Activated CD4-positive, alpha-beta T cell treated with anti-CD3 and anti-CD28 coated beads, Interleukin-2, Interleukin-4, amounts not matched to agents 100 ng/mL and 50 ng/mL, durations not matched to agents 16 hours and 8 hours (primary cell): ENCODE measurements at places on chromosomes 1 and 21.

DNA sequence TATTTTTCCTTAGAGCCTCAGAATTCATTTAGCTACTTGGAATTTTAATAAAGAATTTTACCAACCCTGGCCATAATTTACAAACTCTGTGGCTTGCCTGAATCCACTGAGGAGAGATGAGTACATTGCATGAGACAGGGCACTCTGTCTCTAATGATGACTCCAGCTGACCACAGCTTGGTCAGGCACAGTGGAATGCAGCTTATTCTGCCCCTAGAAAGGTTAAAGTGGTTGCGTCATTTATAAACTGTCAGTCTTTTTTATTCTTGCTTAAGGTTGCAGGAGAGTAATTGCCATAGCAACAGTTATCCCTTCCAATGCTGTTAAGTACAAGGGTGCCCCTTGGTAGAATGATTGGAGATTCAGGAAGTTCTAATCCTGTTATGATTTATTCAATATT, 28.3 kb downstream of the PDE4B start:
- no peak for DNase-seq

GRCh38 chr1:37556712-37557196, at the start of gene DNALI1:
DNALI1 (plus strand) TSS chr1:37556940; CDS start chr1:37556995, 55 bp downstream.
- DNase-seq, result peak; percentile 33

DNA sequence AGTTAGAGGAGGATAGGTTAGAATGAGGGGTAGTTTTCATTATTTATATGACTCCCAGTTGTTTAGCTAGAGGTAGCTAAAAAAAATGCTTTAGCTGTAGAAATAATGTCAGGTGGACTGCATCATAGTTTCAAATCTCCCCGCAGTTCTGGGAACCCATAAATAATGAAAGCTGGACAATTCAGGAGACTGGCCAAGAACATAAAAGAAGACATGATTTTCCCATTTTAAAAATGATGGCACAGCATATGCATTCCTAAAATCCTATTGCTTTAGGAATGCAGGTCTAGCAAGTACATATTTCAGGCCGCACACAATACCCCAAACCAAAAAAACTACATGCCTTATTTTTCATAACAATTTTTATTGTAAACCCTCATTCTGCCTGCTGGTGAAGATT, 143.3 kb downstream of the CTH start:
- no peak for DNase-seq

- no peak for DNase-seq
Measured at GRCh38 chr1:64599242-64599641, 129.3 kb downstream of the CACHD1 start.

- no peak for DNase-seq
Measured at GRCh38 chr1:230414102-230414501, 12.0 kb downstream of the PGBD5 start.

- DNase-seq, result no peak
Measured at GRCh38 chr1:60664086-60664625, 418.2 kb upstream of the NFIA start.

DNA sequence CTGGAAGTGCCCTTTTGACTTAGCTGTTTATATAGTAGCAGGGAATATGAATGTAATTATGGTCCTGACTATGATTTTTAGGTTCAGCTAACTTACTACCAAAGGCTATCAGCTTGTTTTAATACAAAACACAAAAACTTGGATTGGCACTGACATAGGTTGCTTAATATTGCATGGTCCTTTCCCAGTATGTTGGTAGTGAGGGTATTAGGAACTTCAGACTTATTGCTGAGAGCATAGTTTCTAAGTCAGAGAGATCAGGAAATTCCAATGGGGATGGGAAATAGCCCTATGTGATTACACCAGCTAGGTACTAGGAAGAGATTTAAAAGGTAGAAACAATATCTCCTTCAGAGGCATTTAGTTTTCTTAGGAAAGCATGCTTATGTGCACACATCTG, 7.7 kb downstream of the ARID1A start:
- DNase-seq, result no peak

- DNase-seq, result no peak
Measured at GRCh38 chr1:77424236-77424635, 142.4 kb downstream of the AK5 start.

GRCh38 chr1:17155257-17155920, 36.1 kb upstream of the PADI2 start:
- no peak for DNase-seq

GRCh38 chr1:9654051-9654833, 2.7 kb downstream of the PIK3CD start:
- DNase-seq, result peak; percentile 40

DNA sequence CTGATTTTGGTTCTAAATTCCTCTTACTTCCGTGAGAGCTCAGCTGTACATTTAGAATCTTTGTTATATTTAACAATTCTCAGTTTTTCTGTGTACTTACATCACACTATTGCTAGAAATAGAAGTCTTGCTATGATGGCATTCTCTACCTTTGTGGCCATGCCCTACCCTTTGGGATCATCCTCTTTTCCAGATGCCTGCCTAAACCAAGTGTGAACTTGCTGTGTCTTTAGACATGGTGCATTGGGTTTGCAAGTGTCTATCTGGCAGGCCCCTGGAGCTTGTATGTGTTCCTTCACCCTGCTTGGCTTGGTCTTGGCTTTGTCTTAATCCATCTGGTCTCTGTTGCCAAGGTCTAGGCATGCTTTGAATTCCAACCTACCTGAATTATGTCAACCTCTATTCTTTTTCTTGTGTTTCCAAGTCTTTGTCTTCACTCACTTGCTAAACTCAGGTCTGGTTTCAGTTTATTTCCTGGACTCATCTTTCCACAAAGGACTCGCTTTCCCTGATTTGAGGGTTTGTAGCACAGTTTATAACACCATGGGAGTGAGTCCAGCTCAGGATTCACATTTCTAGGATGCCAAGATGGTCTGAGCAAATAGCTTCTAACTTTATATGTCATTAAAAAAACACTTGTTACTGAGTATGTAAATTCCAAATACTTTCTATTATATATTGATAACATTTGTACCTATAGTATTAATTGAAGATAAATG, 20.6 kb upstream of the APOBEC4 start:
- no peak for DNase-seq

- DNase-seq, result no peak
Measured at GRCh38 chr1:208272311-208272710, 28.1 kb upstream of the PLXNA2 start.

- no peak for DNase-seq
Measured at GRCh38 chr21:41338455-41338854, 21.9 kb downstream of the FAM3B start.

DNA sequence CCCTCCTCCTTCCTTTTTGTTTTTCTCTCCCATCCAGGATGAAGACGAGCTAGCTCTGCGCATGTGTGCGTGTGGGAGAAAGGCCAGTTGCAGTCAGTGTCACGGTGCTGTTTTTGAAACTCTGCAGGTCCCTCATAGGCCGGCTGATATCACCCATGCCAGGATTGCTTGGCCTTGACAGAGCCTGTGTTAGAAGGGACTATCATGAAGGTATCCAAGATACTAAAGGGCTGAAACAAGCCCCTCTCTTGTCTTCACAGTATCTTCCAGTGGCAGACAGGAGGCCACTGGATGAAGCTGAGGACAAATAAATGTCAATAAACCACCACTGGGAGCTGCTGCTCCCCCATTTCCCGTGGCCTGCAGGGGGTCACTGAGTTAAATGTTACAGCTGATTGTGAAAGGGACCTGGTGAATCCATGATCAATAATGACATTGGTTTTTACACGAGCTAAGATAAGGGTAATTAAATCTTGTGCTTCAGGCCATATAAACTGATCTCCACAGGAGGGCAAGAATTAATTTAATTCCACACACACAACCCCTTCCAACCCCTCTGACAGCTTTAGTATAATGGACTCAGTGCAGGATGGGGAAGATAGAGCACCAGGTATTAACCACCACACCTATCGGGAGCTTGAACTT, 64.6 kb upstream of the TARBP1 start:
- DNase-seq, result no peak

DNA sequence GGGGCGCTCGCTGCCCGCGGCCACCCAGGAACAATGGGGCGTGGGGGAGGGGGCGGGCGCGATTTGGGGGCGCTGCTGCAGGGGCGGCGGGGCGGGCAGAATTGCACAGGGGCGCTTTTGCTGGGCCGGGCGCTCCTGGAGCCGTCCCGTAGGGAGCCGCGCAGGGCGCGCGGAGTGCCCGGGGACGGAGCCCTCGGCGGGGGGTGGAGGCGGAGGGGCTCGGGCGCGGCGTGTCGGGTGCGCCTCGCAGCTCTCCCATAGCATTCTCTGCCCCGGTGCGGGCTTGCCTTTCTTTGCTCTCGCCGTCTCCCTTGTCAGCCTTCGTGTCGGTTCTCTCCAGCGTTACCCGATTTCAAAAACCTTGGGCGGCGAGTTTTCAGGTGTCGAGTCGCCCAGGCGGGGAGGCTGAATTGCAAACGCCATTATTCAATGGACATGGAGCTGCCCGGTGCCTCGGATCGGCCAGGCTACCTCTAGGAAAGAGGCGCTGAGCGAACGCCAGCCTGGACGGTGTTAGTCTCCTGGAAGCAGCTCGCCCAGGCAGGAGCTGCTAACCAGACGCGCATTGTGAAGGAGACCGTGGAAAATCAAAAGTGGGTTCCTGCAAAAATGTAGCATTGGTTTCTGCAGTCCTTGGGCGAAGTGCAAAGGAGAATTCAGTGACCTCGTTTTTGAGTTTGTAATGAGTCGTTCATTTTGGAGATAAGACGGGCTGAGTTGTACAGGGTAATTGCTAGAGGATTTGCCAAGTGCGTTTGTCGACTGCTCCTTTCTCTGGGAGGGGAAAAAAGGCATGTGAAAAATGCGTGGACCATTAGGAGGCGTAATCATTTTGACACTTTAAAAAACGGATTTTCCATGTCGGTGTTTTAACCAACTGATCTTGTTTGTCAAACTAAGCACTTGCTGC, 626 bp downstream of the CXADR start:
- DNase-seq, result no peak

- no peak for DNase-seq
Measured at GRCh38 chr1:114609826-114610225, 28.4 kb upstream of the BCAS2 start.

GRCh38 chr1:32538887-32539583, at the start of gene ZBTB8A:
ZBTB8A (plus strand) TSS chr1:32539427; CDS start chr1:32592932, 53,505 bp downstream.
- peak; percentile 7 for DNase-seq

DNA sequence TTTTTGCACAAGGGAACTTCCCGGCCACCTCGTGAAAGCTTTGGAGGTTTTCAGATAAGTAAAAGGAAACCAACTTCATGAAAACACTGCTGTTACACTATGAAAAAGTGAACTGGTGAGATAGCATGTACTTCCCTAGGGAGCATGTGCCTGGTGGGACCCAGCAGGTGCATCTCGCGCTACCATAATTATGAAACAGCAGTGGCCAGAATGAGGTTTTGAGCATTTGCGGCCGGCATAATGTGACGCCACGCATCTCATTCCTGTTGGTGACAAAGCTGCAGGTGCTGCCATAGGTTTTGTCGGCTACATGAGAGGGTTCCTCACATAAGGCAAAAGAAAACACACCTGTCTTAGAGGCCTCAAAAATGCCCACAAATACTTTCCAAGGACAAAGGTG, 1.7 kb downstream of the KRTAP10-3 start:
- no peak for DNase-seq

GRCh38 chr21:25457946-25458345, 149.3 kb downstream of the MRPL39 start:
- DNase-seq, result no peak

GRCh38 chr1:11158720-11159321, 30.3 kb upstream of the ANGPTL7 start:
- no peak for DNase-seq

DNA sequence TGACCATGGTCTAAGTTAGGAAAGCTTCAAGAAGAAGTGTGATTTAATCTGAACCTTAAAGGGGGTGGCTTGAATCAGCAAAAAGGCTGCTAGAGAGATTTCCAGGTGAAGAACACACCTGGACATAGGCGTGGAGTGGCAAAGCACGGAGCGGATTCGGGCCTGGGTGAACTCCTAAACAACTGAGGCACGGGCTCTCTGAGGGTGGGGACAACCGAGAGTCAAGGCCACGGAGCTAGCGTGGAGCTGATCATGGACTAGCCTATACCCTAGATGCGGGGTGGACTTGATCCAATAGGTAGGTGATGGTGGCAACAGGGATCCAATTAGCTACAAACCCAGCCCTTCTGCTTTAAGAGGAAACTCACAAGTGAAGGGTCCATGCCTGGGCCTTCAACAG, 27.8 kb downstream of the SYT2 start:
- no peak for DNase-seq

DNA sequence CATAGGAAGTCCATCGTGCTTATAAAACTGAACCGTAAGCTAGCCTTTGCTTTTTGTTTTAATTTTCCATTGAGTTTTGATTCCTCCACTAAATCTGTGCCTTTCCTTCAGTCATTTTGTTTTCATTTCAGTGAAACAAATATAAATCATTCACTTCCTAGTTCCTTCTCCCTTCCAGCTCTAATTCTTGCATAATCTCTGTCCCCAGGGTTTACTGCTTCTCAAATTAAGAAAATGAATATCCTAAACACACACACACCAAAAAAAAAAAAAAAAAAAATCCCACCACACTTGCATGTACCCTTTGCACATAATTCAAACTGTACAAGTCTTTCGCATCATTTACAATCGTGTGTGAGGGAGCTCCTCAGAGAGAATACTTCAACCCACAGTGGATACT, 6.8 kb downstream of the KCNH1 start:
- DNase-seq, result no peak
